ENCODE measurements at places on chromosomes 2 and 18. TPM values are rescaled to one million over a fixed set of nuclear protein-coding genes. Genes with fewer than 3 reads are reported as not detected.

SEH1L gene
- 26.1 TPM for total RNA-seq

INPP1 gene
- 23.2 TPM for total RNA-seq

PRLH gene
- total RNA-seq: not detected

TBC1D8 gene
- total RNA-seq: 26.2 TPM

MEIS1 gene
- total RNA-seq: 2.6 TPM

SLC9A2 gene
- 3.2 TPM for total RNA-seq

CYP27C1 gene
- total RNA-seq: 3.3 TPM

HEATR5B gene
- total RNA-seq: 6.2 TPM

AKAIN1 gene
- not detected for total RNA-seq

DYNAP gene
- not detected for total RNA-seq

RFTN2 gene
- not detected for total RNA-seq

SNTG2 gene
- total RNA-seq: not detected

ATP8B1 gene
- total RNA-seq: 9.0 TPM

FKBP7 gene
- total RNA-seq: 14.2 TPM

IL1A gene
- total RNA-seq: 0.15 TPM

RAB6C gene
- total RNA-seq: not detected

C1GALT1C1L gene
- total RNA-seq: 1.2 TPM

STAT4 gene
- total RNA-seq: 3.2 TPM

DOK6 gene
- total RNA-seq: not detected

SERPINB13 gene
- not detected for total RNA-seq

CARF gene
- 1.3 TPM for total RNA-seq

PTPN18 gene
- 29.9 TPM for total RNA-seq

PSMG2 gene
- total RNA-seq: 74.4 TPM

MTHFD2 gene
- total RNA-seq: 155 TPM

OTOS gene
- not detected for total RNA-seq

ACMSD gene
- total RNA-seq: not detected

POLE4 gene
- total RNA-seq: 178 TPM

COL3A1 gene
- 0.27 TPM for total RNA-seq

KDSR gene
- total RNA-seq: 46.2 TPM

SLC25A52 gene
- total RNA-seq: not detected

SH2D6 gene
- 0.43 TPM for total RNA-seq

DSC2 gene
- total RNA-seq: 1.5 TPM

PROC gene
- total RNA-seq: 3.2 TPM

CYS1 gene
- 0.99 TPM for total RNA-seq

KCNF1 gene
- total RNA-seq: 42.7 TPM

BOK gene
- total RNA-seq: 21.8 TPM

MALL gene
- total RNA-seq: 130 TPM

FAM228A gene
- not detected for total RNA-seq

ASB1 gene
- total RNA-seq: 58.7 TPM

ZNF24 gene
- 13.0 TPM for total RNA-seq

HDAC4 gene
- 6.0 TPM for total RNA-seq

EFR3B gene
- 16.8 TPM for total RNA-seq

ATP6V1C2 gene
- 1.2 TPM for total RNA-seq

PTPRM gene
- 35.0 TPM for total RNA-seq

EVX2 gene
- not detected for total RNA-seq

DSEL gene
- 0.44 TPM for total RNA-seq

EGR4 gene
- 0.28 TPM for total RNA-seq

ANKRD30B gene
- total RNA-seq: not detected

UGT1A6 gene
- total RNA-seq: 0.81 TPM

DNAJC5G gene
- not detected for total RNA-seq

OR6B2 gene
- not detected for total RNA-seq

PCARE gene
- total RNA-seq: not detected
